Cardiac septum (tissue), 1 donor: ENCODE measurements at places on chromosomes 7 and 10.

GRCh38 chr7:69691734-69692133, 93.5 kb downstream of the AUTS2 start:
- DNase-seq, result no peak

DNA sequence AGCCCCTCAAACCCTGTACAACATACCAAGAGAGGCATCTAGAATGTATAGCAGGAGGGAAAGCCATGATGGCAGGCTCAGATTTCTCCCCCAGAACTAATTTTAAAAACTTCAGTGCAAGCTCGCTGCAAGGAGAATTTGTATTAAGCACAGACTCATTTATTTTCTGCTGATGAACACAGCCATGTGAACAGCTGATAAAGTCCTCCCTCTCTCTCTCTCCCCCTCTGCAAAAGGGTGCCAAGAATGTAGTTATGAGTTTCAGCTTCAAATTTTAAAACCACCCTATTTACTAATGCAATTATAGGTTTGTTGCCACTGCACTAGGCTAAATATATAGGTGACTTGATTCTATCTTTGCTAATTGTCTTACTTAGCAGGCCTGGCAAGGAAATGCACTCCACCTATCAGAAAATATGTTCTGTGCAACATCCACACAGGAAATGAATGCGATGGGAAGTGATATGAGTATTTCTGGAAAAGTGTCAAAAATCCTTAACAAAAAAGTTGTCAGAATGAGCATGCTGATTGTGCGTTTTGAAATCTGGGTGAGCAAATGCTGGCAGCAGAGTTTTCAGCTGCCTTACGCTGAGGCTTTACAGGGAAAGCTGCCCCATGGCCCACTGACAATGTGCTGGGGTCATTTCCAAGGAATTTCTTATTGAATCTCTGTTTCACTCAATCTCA, 43.4 kb upstream of the GHITM start:
- DNase-seq, result no peak

DNA sequence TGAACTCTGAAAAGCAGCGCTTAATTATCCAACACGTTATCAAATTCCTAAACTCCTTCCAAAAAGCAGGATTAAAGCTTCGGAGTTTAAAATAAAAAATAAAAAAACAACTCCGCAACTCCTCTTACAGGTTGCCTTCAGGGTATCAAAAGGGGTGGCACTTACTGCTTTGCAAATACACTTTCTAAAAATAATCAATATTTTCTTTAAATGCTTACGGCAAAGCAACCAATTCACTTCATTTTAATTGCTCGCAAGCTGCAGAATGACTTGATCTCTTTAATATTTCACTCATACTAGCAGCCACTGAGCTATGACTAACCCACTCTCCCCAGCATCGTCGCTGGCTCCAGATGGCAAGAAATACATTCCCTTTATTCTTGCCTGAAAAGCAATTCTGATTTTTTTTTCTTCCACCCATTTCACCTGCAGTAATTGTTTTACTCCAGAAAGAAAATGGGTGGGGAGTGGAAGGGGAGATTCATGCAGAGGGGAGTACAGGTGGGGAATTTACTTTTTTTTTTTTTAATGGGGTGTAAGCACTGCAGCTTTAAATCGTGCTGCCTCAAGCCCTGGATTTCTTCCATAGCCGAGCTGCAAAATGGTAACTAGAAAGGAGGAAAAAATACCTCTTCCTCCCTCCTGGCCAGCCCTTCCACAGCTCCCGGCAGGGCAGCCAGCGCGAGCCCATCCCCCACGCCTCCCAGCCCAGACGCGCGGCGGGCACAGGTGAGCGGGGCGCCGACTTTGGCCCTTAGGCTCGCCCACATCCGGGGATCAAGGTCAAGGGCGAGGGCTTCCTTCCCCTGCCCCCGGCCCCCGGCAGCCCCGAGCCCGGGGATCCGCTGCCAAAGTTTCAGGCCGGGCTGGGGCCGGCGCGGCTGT, 54.2 kb upstream of the FHIP2A start:
- DNase-seq, result peak; percentile 79

- DNase-seq, result no peak
Measured at GRCh38 chr7:157007470-157008066, 2.9 kb downstream of the MNX1 start.

- no peak for DNase-seq
Measured at GRCh38 chr7:1323178-1324027, 90.7 kb downstream of the UNCX start.

- DNase-seq, result no peak
Measured at GRCh38 chr7:76310102-76310957, 7.9 kb downstream of the HSPB1 start.

- no peak for DNase-seq
Measured at GRCh38 chr7:42445691-42446090, 208.7 kb upstream of the GLI3 start.
